ENCODE measurements at places on chromosomes 16 and 17.

- no peak for DNase-seq
These were observed 12.6 kb upstream of the XYLT1 start for GRCh38 chr16:17483351-17483750.

DNA sequence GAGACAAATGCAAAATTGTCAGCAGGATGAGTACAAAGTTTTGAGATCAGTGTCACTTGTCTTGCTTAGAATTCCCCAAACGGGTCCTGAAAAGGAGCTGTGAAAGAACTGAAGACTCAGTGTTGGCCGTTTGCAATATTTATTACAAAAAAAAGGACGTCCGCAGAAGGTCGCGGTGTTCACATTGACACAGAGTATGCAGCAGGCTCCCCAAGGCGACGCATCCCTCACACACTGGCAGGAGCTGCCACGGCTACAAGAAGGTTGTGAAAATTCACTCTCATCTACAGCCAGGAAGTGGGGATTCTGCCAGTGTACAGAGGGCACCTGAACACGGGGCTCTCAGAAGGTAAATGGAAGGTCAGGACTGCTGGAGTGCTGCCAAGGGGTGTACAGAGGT is 26.2 kb downstream of the AIPL1 start:
- no peak for DNase-seq

DNA sequence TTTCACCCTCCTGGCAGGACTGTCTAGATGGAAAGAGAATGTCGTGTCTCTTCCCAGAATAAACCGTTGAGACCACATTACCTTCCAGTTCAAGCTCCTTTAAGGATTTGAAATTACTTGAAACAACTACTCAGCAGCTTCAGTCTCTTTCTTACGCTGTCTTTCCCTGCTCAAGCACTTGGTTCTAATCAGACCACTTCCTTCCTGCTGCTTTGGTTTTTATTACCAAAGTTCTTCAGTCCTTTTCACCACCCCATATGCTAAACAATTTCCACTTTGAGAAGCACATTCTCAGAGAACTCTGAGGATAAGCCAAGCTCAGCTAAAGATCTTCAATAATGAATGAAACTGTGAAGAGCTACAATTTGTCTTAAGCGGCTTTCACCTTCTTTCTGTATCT is 105.4 kb downstream of the STX8 start:
- peak; percentile 58 for DNase-seq

- DNase-seq: no peak
These were observed 2.1 kb upstream of the MRC2 start for GRCh38 chr17:62625184-62625869.

- DNase-seq: no peak
These were observed 56.7 kb downstream of the TBX4 start for GRCh38 chr17:61508912-61509311.

GRCh38 chr17:46770818-46771560 is 47.5 kb downstream of the WNT3 start:
- DNase-seq: no peak

GRCh38 chr16:9827062-9827752 is 355.0 kb downstream of the GRIN2A start:
- DNase-seq: no peak

DNA sequence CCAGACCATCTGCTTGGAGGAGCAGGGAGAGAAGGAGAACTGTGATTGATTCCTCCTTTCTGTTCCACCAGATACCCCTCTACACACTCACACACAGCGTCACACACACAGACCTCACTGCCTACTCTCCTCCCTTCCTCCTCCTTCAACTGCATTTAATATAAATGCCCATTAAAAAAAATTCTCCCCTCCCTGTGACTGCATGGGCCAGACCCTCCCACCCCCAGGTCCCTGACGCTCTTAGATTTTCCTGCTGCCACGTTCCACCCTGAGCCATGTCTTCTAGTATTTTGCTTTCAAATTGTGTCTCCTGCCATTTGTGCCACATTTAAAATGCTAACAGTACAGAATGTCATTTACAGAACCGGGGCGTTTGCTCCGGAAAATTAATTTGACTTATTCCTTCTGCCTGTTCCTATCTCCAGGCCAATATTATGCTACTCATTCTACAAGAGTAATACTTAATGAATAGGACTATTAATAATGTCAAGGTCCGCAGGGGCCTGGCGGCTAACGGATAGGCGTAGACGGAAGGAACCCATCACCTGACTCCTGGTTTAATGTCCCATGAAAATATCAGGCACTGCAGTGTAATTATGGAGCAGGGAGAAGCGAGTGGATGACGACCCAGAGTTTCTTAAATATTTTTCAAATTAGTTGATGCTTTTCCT is 100.2 kb downstream of the MRM1 start:
- DNase-seq: no peak

- DNase-seq: no peak
These were observed 8.7 kb downstream of the NFE2L1 start for GRCh38 chr17:48056879-48057278.

DNA sequence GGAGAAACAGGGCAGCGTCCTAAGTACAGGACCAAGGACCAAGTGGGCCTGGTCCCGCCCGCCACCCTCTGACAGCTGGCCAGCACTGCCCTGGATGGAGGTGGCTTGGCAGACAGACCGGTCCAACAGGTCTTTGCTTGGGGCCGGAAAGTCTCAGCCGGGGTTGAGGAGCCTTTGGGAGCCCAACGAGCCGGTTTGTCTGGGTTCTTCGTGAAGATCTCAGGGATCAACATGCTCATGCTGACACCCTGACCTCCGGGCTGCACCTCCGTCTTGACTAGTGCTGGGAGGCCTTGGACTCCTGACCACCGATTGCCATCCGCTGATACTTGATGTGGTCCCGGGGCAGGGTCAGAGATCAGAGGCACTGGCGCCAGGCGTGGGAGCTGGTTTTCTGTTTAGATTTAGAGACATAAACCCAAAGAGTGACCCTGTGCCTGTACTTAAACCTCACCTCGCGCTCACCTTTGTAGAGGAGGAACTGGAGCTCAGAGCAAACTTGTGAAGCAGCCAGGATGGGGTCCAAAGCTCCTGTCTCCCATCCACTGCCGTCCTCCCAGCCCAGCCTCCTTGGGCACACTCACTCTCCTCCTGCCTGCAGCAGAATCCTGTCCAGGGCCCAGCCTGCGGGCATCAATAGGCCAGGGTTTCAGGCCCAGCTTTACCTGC is 92.1 kb upstream of the GSE1 start:
- DNase-seq: no peak

GRCh38 chr17:63356337-63356757 is 89.8 kb downstream of the CYB561 start:
- peak; percentile 61 for DNase-seq

- no peak for DNase-seq
These were observed 818 bp downstream of the DNAJC7 start for GRCh38 chr17:42016411-42016831.

DNA sequence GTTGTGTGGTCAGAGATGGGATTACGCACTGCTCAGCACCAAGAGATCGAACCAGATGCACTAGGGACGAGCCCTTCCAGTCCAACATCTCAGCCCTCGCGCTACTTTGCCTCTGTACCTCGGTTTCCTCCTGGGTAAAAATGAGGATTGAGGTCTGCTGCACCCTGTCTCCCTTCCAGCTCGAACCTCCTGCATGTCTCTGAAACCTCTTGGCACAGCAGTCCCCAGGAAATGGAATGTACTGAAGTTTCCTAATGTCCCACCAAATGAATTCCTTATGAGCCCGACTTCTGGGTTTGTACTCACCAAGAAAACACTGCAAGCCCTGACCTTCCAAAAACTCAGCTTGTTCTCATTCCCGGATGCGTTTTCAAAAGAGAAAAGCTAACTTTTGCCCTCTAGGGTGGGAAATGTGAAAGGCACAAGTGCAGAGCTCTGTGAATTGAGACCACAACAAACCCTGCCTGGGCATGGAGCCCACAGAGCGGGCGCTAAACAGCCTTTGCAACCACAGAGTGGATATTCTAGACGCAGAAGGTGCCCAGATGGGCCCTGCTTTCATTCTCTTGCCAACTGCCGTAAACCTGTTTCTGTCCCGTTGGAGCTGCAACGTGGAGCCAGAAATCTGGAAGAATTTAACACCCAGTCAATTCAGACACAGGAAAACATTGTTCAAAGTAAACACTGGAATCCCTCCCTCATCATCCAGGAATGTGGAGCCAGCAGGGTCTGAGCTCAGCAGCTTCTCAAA is 10.3 kb downstream of the CDRT4 start:
- no peak for DNase-seq

DNA sequence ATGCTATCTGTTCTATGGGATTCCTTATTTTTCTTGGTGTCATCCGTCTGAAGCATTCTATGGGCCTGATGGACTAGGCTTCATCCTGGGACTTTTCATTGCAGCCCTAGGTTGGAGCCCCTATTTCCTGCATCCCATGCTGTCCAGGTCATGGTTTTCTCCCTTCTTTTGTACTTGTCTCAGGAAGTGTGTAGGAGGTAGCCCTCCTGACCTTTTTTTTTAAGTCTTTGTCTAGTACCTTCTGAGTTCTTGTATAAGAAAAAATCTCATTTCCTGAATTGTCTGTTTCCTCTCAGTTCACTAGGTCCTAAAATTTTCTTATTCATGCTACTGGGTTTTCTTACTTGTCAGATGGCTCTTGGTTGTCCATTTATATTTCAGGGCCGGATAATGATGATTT is 6.0 kb downstream of the NDEL1 start:
- no peak for DNase-seq

GRCh38 chr17:83180264-83180995 is 101.0 kb downstream of the METRNL start:
- no peak for DNase-seq

DNA sequence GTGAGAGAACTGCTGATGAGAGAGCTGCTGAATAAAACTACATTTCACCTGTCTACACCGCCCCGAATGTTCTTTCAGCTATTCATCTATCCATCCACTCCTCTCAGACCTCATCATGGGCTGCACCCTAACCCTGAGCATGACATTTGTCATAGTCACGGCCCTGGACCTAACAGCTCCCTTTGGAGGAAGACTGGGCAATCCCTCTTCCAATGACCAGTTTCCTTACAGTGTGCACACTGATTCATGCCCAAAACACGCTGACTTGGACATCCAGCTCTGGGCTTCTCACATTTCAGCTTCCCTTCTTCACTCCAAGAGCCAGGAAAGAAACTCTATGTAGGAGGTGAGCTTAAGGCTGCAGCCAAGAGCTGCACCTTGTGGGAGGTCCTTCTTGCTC is 41.8 kb upstream of the ARL4D start:
- DNase-seq: no peak

DNA sequence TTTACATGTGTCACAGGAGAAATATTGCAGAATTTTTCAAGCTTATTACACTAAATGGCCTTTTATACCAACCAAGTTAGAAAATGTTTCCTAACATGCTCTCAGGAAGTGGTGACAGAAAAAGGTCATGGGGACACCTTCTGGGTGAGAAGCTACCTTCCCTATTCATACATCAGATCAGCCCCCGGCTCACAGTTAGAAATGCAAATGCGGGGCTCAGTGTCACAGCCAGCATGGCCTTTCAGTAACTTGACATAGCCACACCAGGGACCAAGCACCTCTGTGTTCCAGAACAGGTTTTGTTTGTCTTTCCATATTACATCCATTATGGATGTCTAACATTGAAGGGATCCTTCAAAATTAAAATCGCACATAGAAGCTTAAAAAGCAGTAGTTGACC is 59.5 kb downstream of the CHD9NB start:
- no peak for DNase-seq

DNA sequence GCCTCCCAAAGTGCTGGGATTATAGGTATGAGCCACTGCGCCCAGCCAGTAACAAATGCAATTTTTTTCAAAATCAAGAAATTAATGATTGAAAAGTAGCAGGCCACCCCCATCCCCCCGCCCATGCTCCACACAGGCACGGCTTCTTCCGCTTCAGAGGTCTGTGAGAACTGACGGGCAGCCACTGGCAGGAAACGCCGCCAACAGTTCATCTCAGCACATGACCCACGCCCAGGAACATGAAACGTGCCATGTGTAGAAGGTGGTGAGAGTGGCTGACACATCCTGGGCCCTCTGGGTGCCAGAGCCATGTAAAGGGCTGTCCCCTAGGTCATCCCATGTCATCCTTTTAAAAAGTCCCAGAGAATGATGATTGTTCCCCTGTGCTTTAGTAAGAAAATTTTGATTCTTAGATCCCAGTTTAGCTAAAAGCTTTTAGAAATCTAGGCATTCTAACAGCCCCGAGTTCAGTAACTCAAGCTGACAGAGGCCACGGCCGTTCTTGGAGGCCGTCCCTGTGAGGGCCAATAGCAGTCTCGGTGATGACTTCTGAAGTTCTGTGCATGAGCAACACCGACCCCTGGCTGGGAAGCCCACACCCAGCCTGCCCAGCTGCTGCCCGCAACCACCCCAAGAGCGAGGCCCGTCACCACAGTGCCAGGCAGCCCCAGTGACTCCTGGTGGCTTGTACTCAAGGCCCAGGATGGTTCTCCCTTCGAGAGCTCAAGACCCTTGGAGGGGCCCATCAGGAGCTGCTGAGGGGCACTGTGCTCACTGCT is 52.1 kb downstream of the KLHDC4 start:
- no peak for DNase-seq

DNA sequence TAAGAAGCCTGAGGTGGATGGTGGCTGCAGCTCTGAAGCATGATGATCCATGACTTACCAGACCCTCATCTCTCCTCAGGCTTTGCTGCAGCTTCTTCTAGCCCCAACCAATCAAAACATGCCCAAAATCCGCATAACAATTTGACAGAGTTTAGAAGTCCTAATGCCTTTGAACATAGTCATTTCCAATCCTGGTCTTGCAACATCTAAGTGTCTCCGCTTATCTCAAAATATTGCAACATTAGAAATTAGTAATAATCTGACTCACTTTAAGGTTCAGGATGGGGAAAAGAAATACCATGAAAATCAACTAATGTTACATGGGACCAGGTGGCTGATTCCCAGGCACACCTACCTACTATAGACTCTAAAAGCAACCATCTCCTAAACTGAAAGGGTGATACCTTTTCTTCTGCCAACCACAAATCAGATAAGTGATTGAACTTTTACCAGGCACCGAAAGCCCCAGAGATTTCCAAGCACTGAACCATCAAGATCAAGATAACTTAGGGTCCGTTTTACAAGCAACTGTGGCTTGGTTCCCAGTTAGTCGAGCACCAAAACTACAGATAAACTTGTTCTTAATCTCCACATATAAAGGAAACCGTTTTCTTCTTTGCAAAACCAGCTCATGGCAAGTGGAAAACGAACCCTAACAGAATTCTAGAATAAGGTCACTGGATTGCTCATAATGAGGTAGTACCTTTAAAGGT is 14.0 kb downstream of the ERN1 start:
- no peak for DNase-seq

DNA sequence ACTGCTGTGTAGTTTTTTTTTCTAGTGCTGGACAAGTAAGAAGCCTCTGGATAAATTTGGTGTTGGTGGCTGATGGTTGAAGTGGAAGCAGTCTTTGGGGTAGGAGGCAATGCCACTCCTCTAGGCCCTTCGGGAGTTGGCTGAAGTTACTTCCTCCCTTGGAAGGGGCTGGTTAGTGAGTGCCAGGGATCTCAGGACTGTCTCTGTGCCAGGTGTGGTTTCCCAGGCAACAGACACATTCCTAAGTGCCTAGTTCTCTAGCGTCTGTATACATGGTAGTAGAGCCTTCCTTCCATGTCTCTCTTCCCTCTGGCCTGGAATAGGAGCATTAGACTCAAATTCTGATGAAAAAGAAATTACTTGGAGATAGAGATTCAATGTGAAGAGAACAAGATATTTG is 15.3 kb downstream of the TMEM98 start:
- DNase-seq: no peak

GRCh38 chr17:42655528-42655927 is 3.6 kb upstream of the TUBG2 start:
- DNase-seq: no peak

Measured in SK-N-MC (cell line).